Effector memory CD4-positive, alpha-beta T cell (primary cell): ENCODE measurements at places on chromosomes 1 and 21.

GRCh38 chr1:69172003-69173000, 395.4 kb upstream of the LRRC7 start:
- no peak overlapping the region for H3K4me3 ChIP-seq
- H3K27me3 ChIP-seq, result no peaks in the 10 kb centered on the region
- DNase-seq, result no peak
- H3K27ac ChIP-seq, result no peak overlapping the region

DNA sequence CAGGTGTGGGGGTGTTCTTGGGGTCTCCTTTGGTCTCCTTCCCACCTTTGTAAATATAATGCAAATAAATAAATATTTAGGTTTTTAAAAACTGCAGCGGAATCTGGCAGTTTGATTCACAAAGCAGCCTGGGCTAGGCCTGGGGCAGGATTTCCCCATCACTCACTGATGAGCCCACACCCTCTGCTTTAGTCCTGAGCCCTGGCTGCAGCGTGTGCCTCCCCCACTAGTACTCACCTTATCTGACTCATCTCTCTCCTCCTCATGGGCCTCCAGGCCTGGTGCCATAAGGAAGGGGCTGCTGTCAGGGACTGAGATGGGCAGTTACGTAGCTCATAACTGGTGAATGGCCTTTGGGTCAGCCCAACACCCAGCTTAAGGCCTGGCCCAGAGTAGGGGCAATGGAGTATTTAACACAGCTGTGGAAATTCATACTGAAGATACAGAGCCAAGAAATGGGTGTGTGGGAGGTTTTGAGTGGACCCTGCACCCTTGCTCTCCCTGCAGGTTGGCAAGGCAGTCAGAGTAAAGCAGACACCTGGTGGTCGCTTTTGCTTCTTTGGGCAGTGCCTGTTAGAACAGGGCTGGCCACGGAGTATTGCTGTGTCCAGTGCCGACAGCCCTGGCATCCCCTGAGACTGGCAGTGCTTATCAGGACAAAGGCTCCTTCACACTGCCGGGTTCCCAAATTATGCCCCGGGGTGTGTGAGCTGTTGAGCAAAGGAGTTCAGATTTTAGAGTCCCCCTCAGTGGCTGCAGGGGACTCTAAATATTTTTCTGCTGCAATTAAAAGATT, 39.7 kb downstream of the AZIN2 start:
- H3K27ac ChIP-seq, result no peak overlapping the region
- no peaks in the 10 kb centered on the region for H3K27me3 ChIP-seq
- H3K4me1 ChIP-seq, result no peaks in the 10 kb centered on the region
- H3K4me3 ChIP-seq, result no peak overlapping the region

- no peak overlapping the region for H3K4me3 ChIP-seq
- no peaks in the 10 kb centered on the region for H3K27me3 ChIP-seq
- no peak overlapping the region for H3K27ac ChIP-seq
- no peak for DNase-seq
- H3K4me1 ChIP-seq, result no peaks in the 10 kb centered on the region
Measured at GRCh38 chr1:166197597-166197996, 30.8 kb upstream of the FAM78B start.

- DNase-seq, result no peak
- H3K27ac ChIP-seq, result no peak overlapping the region
- no peaks in the 10 kb centered on the region for H3K4me1 ChIP-seq
- H3K36me3 ChIP-seq, result no peaks in the 10 kb centered on the region
Measured at GRCh38 chr1:9374748-9375341, 82.2 kb downstream of the SPSB1 start.

DNA sequence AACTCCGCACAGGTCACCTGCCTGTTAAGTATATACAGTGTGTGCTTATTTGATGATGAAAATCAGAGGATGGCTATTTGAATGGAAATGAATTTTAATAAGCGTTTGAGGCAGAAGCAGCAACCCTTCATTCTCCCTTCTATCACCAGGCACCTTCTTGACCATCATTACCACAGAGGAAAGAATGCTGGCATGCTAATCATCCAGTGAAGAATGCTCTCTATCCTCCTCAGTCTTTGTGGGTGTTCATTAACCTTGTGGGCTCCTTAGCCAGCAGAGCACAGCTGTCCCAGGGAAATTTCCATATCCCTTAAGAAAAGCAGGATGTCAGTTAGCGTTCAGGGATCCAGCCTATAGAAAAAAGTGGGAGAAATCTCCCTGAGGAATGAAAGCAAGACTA, 428.0 kb upstream of the CAMK1G start:
- no peaks in the 10 kb centered on the region for H3K4me1 ChIP-seq
- H3K27me3 ChIP-seq, result no peaks in the 10 kb centered on the region
- no peak overlapping the region for H3K27ac ChIP-seq
